ENCODE measurements at places on chromosomes 5 and 9.

DNA sequence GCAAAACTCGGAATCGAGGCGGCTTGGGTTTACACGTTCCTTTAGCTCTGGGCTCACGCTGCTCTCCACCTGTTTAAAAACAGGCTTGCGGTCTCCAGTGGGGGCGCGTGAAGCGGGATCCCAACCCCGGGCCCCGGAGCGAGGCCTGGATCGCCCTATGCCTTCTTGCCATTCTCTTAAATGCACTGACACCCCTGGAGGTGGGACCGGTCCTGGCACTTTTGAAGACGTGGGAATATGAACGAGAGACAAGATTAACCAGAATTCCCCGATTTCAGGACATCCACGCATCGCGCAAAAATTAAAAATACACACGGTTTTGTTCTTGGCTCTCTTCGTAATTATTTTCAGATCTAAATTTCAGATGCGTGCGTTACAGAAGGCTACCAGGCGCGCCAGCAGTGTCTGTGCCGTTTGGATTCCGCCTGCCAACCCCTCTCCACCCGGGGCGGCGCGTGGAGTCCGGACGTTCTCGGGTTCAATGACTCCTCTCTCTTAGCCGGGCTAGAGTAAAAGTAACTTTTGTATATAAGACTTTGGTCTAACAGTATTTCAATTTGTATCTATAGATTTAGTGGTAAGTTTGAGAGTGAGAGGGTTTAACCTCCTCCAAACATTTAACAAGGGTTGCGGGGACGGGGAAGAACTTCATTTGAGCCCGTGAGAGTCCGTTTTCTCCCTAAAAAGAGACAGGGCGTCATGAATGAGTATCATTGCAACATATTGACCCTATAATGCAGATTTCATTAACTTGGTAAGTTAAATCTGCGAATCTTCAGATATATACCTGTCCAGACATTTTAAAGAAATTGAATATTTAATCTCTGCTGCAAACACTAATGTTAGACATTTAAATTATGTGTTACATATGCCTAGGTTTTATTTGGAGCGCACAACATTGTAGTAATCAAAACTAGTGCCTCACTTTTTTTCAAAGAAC lies 3.8 kb downstream of the FOXD1 start:
- DNase-seq: no peak

- no peak for DNase-seq
Measured at GRCh38 chr5:171867786-171868185, 82.2 kb downstream of the SMIM23 start.

- DNase-seq: no peak
Measured at GRCh38 chr5:199197-199949, 8.1 kb downstream of the LRRC14B start.

DNA sequence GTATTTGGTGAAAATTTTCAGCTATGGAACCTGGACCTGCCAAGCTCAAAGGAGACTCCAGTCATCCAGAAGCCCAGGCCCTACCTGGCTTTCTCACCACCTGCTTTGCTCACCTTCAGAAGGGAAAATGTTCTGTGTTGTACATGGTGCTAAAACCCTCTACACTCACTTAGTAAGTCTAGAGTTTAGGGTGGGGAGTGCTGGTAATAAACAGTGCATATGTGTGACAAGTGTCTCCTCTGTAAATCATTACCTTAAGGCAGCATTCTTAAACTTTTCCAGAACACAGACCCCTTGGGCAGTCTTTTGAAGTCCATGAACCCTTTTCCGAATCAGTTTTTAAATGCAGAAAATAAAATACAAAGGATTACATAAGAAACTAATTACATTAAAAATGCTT lies 248.8 kb upstream of the PIK3R1 start:
- no peak for DNase-seq
